Dorsolateral prefrontal cortex (tissue), 122 donors: ENCODE measurements at places on chromosomes 12 and 14.

DNA sequence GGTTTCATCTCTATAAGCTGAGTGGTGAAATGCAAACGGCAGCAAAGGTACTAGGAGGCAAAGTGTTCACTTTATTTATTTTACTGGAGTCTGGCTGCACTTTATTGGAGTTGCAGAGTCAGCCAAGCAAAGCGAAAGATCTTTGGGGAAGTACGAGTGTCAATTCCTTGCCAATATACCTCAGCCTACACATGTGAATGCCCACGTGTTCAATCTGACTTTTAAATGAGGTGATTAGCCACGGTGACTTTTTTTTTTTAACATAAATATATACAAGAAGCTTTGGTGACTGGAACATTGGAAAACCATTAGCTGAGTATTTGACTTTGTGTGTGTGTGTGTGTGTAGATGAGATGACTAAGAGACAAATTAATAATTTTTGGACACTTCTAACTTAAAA is 178.8 kb downstream of the NTS start:
- DNase-seq: no peak

DNA sequence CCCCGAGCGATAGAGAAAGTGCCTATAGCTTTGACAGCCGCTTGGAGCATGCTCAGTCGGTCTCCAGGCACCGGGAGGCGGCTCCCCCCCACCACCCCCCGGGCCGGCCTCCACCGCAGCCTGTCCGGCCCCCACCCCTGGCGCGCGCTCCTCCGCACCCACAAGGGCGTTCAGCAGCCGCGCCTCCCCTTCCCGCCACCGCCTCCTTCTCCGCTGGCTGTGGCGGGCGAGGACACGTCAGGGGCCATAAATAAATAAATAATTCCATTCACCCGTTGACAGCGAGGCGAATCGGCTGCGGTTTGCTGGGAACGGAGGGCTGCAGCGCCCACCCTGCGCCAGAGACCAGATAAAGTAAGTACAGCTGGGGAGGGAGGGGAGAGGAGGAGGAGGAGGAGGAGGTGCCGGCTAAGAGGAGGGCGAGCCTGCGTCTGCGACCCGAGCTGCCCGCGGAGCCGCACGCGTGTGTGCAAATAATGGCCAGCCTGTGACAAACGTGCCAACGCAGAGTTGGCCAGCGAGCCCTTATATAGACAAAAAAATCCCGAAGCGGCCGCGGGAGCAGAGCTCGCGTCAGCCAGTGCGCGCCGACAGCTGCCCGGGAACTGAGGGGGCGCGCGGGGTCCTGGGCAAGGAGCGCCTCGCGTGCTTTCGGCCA is at the start of gene SLC16A7:
Gene SLC16A7, plus strand, starts transcription at position 147 of the 658 bp plus-strand sequence. CDS start 108,773 bp downstream, outside the sequence.
- DNase-seq: peak; percentile 86

GRCh38 chr14:36672095-36672494 is 10.4 kb downstream of the PAX9 start:
- DNase-seq: no peak

DNA sequence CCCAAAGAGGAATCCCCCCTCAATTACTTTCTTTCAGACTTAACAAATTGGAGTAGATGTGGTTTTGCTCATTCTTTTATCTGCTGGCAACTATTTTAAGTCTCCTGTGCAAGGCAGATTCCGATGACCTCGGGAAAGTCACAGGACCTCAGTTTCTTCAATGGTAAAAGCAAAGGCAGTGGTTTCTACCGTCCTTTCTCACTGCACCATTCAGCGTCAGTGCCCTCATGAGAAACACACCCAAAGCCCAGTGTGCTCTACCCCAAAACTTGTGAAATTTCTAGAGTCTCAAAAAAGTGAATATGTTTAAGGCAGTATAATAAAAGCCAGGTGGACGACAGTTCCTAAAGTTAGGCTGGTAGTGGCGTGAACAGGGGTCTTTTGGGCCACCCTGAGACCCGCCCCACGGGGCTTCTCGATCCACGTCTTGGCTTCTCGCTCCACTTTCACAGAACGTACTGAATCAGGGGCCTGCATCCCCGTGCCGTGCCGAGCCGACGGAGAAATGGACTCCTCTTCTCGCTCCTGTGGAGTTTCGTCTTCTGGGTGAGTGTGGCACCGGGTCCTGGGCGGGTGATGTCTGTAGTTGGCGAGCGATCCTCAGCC is 1.3 kb upstream of the ARHGAP5 start:
- DNase-seq: peak; percentile 13

GRCh38 chr12:76085520-76085868 is 1.0 kb upstream of the NAP1L1 start:
- no peak for DNase-seq

DNA sequence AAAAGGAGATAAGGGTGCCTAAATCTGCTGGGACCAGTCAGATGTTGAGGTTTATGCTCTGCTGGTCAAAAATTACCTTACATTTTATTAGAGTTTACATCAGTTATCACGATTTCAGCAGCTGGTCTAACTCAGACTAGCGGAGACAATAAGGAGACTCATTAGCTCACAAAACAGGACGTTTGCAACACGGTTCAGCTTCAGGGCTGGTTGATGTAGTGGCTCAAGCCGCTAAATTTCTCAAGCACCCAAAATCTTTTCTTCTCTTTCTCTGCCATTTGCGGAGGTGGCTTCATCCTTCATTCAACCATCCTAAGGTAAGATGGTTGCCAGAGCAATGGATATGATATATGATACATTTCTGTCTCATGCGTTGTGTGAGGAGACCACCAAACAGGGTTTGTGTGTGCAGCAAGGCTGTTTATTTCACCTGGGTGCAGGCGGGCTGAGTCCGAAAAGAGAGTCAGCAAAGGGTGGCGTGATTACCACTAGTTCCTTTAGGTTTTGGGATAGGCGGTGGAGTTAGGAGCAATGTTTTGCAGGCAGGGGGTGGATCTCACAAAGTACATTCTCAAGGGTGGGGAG is 30.3 kb upstream of the CLIP1 start:
- no peak for DNase-seq

DNA sequence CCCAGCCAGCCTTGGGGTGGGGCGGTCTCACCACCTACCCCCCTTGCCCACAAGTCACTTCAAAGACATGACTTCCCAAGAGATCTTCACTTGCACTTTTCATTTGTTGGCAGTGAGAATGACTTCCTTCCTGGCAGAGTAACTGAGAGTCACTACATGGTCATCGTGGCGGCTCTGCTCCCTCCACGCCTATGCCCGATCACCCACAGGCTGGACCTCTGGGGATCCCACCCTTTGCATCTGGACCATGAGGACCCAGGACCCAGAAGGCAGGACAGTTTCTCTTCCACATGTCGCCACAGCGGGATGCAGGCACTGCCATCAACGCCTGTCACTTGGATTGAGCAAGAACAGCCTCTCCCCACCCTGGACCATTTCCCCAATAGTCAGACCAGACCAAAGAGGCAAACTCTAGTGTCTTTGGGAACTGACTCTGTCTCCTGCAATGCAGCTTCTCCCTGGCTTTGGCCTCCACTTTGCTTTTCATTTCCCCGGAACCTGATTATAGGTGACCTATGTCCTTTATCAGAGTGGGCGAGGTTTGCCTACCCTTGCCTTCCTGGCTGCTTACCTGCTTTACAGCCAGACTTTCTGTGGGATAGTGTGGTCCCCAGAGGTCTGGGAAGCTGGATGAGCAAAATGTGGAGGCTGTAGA is 3.6 kb downstream of the VDR start:
- no peak for DNase-seq

DNA sequence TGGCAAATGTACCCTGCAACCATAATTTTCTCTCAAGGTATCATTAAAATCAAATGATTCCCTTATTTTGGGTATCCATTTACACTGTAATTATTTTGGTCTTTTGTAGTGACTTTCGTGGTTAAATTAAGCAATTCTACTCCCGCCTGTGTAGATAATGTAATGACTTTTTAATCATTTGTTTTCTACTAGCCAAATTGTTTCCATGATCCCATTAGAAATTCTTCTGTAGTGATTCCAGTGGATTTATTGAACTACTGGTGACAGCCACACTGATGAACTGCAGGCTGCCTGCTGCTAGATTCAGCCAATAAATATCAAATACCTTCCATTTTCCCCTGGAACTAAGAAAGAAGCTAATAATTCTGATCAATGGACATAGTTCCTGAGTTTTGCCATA is 96.0 kb downstream of the WIF1 start:
- no peak for DNase-seq

- DNase-seq: peak; percentile 51
Observed at GRCh38 chr14:47539031-47539461, 136.4 kb downstream of the MDGA2 start.

DNA sequence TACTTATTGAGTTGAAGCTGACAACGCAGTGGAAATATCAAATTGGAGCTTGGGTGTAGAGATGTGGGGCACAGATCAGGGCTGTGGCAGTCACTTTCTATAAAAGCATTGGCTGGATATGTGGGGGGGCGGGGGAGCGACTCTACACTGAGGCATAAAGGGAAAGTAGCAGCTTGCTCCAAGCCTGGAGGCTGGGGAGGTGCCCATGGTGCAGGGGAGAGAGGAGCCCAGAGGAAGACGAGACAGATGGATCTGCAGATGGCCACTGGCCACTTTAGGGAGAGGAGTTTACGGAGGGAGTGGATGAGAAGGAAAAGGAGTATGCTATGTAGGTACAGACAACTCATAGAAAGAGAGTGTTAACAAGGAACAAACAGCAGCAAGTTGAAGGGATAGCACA is 13.5 kb upstream of the NGB start:
- no peak for DNase-seq

- DNase-seq: no peak
Observed at GRCh38 chr12:111361717-111362576, 6.9 kb downstream of the PHETA1 start.

- no peak for DNase-seq
Observed at GRCh38 chr14:59186306-59186705, 2.2 kb upstream of the DAAM1 start.

DNA sequence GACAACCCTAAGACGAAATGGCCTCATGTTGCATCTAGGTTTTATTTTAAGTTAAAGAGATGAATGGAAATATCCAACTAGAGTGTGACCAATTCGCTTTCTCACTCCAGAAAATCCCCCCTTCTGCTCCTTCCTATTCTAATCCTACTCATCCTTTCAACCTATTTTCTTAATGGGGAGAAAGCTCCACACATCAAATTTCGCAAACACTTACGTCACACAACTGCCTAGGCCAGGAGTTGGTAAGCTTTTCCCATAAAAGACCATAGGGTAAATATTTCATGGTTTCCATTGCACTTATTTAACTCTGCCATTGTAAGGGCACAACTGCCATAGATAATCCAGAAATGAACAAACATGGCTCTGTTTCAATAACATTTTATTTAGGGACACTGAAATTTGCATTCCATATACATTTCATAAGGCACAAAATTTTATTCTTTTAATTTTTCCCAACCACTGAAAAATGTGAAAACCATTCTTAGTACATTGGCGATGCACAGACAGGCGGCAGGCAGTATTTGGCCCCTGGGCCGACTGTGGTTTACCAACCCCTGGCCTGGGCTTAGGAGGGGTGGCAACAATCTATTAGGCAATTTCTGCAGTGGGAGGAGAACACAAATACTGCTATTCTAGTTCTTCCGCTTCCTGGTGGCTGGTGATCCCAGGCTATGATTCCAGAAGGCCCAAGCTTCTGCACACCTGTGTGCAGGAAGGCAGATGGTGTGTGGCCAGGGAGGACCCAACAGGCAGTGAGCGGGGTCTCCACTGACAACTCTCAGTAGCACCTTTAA is 67.2 kb upstream of the FOXN3 start:
- DNase-seq: no peak

DNA sequence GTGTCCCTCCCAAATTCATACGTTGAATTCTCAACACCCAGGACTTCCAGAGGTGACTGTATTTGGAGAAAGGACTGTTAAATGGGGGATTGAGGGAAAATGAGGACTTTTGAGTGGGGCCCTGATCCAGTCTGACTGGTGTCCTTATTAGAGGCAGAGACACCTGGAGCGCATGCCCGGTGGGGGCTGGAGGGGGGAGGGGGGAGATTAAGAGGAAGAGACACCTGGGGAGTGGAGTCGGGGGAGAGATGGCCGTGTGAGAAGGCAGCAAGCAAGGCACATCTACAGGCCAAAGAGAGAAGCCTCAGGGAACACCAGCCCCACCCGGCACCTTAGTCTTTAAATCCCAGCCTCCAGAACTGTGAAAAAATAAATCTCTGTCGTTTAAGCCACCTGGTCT is 209.7 kb downstream of the SLC41A2 start:
- DNase-seq: no peak

DNA sequence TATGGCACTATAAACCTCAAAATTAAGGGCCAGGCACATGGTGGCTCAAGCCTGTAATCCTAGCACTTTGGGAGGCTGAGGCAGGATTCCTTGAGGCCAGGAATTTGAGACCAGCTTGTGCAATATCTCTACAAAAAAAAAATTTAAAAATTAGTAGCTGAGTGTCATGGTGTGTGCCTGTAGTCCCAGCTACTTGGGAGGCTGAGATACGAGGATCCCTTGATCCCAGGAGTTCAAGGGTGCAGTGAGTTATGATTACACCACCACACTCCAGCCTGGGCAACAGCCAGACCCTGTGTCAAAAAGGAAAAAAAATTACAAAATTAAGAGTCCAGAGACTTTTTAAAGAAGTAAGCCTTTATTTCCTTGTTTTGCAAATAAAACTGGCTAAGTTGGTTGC is 1.8 kb upstream of the GCN1 start:
- no peak for DNase-seq

GRCh38 chr14:35384455-35385041 is 20.0 kb downstream of the NFKBIA start:
- DNase-seq: no peak

- DNase-seq: no peak
Observed at GRCh38 chr12:65430006-65430405, 151.5 kb downstream of the MSRB3 start.

DNA sequence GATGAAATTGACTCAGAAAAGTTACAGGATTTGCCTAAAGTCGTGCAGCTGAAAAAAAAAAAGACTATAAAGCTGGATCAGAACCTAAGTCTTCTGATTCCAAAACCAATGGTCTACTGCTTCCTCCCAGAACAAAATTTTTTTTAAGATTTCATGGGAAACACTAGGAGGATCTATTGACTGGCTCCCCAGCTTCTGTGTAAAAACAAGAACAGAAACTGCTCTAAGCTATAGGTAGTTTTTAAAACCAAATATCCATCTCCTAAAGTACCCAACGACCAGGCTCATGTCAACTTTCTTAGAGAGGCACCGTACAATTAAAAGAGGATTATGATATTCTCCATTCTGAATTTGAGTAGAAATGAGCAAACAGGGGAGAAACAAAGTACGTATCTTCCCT is 9.4 kb downstream of the FMNL3 start:
- no peak for DNase-seq

- DNase-seq: no peak
Observed at GRCh38 chr12:54765652-54766051, 88.7 kb upstream of the MUCL1 start.

GRCh38 chr12:120741476-120742421 is 16.1 kb downstream of the ACADS start:
- no peak for DNase-seq

DNA sequence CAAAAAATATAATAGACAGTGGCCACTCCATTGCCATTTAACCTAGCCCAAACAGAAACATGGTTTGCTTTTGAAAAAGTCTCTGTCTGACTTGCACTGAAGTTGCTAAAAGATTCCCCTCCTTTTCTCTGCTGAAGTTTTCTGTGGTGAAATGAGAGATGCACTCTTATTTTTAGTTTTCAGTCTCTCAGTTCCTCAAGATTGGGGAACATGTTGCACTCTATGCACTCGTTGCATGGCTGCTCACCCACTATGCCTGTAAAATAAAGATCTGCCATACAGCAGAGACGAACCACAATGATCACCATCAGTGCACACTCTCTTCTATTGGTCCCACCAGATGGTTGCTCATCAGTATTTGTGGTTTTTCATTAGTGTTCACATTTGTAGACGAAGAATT is 13.1 kb upstream of the DAAM1 start:
- DNase-seq: no peak

- no peak for DNase-seq
Observed at GRCh38 chr14:42565556-42565955, 958.9 kb downstream of the LRFN5 start.
